ENCODE measurements at places on chromosomes 2 and 18.

- no peak for DNase-seq
These were observed 65.7 kb upstream of the FOSL2 start for GRCh38 chr2:28326881-28327505.

DNA sequence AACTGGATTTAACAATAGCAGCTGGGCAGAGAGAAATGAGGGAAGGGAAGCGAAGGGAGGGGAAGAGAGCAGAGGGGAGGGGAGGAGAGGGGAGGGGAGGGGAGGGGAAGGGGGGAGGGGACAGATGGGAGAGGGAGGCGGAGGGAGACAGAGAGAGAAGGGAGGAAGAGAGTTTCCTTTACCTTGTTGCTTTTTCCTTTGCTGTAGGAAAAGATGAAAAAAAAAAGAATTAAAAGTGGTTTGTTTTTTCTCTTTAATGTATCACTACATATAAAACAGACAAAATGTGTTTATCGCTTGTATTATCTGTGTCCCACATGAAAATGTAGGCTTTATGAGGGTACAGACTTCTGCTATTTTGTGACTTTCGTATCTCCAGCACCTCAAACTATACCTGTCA, 190.4 kb upstream of the KYNU start:
- no peak for DNase-seq

DNA sequence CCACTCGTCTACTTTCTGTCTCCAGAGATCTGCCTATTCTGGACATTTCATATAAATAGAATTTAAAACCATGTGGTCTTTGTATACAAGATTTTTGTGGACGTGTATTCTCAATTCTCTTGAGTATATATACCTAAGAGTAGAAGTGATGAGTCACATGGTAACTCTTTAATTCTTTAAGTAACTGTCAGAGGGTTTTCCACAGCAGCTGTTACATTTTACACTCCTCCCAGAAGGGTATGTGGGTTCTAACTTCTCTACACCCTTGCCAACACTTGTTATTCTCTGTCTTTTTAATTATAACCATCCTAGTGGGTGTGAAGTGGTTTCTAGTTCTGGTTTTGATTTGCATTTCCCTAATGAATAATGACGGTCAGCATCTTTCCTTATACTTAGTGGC, 70.9 kb downstream of the MAP3K20 start:
- DNase-seq, result no peak

DNA sequence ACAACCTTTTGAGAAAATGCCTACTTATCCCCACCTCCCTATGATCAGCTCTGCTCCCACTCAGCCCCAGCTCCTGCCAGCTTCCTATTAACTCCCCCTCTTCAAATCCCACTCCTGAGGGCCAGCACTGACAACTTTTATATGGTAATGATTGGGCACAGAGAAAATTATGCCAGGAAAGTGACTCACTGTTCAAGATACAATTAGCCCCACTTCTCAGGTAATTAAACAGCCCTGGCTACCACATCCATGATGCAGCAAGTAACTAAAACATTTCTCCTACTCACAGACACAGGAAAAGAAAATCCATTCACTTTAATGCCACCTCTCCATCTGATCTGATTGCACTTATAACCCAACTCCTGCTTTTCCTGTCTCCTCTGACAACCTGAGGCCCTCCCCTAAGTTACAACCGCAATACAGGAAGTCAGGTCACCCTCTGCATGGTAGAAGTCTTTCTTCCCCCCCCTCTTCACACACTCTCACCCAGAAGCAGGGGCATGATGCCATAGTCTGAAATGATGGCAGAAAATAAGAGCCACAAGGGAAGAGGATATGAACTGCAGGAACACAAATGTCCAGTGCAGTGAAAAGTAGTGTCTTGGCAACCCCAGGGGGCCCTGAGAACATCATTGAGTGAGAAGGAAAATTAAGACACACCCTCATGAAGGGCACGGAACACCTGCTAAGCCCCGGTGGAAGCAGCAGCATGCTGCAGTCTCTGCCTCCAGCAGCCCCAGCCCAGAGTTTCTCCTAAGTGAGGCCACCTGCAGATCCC, 54.4 kb downstream of the STK39 start:
- no peak for DNase-seq

GRCh38 chr2:102166189-102166845, 20.5 kb upstream of the IL1RL2 start:
- DNase-seq, result no peak

DNA sequence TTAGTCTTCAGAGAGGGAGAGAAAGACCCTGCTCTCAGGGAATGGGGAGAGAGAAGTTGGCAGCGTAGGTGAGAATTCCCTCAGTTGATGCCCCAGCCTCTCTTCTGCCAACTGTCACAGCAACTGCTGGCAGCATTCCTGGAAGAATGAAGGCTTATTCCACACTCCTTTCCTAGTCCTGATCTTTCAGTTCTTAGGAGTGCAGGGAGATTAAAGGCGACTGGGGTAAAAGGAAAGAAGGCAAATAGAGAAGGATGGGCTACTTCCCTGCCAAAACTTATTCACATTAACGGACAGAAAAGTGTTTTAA, 65.9 kb upstream of the ACAA2 start:
- no peak for DNase-seq

GRCh38 chr2:86518481-86518880, 44.8 kb downstream of the CHMP3 start:
- DNase-seq, result no peak

GRCh38 chr2:143261986-143262385, 132.8 kb downstream of the ARHGAP15 start:
- DNase-seq, result no peak

GRCh38 chr2:39618736-39619135, 47.0 kb upstream of the TMEM178A start:
- no peak for DNase-seq

GRCh38 chr2:16763493-16763899, 97.9 kb upstream of the CYRIA start:
- no peak for DNase-seq

GRCh38 chr2:101188683-101189405, 37.7 kb upstream of the TBC1D8 start:
- no peak for DNase-seq

- DNase-seq, result no peak
These were observed 92.6 kb upstream of the TFCP2L1 start for GRCh38 chr2:121377646-121378045.

- no peak for DNase-seq
These were observed 11.8 kb upstream of the KCMF1 start for GRCh38 chr2:84959095-84959565.

DNA sequence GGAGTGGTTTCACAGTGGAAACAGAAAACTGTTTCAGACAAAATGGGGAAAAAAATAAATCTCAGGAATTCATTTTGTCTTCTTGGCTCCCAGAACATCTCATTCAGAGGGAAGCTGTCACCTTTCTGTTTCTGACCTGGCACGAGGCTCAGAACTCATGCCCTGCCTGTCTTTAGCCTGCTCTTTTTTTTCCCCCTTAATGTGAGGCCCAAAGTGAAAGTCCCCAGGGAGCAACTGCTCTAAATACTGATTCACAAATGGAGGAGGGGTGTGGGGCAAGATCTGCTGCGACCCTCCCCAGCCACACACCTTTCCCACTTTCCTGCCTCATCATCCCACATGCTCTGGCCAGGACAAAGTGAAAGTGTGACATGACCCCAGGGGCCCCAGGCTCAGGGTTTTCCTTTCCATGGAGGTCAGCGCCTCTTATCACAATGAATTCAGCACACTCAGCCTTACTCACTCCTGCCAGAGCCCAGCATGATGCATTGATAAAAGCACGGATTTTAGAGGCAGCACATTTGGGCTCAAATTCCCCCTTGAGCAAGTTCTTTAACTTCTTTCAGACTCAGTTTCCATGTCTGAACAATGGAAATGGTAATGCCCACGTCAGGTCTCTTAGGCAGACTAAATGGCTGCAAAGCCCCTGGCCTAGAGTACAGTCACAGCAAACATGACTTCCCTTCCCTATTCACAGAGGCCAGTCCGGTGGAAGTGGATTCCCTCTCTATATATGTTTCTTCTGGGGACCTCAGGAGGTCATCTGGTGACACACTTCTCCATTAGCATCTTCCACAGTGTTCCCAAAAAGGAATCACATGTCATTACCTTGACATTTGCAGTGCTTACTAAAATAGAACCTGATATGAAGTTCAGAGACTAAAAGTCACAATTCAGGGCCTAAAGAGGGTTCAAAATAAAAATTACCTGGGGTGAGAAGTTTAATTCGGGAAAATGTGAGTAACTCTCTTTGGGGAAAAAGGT, 55.3 kb upstream of the TMEM163 start:
- DNase-seq, result no peak

DNA sequence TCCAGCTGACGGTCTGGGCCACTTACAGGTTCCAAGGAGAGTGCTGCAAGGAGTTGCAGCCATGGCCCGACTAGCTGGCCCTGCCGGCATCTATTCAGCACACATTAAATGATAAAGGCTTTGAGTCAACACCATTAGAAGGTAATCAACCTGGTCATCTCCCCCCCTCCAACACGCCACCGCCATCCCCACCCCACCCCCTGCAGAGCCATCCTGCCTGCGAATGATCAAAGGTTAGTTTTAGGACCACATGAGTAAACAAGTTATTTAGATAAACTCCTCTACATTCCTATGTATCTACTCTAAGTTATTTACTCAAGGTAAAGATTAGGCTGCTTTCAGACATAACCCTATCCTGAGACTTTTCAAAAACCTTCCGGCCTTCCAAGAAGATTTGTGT, 349.3 kb upstream of the SLC39A10 start:
- no peak for DNase-seq

GRCh38 chr2:24385366-24385765, 25.0 kb upstream of the ITSN2 start:
- DNase-seq, result no peak

DNA sequence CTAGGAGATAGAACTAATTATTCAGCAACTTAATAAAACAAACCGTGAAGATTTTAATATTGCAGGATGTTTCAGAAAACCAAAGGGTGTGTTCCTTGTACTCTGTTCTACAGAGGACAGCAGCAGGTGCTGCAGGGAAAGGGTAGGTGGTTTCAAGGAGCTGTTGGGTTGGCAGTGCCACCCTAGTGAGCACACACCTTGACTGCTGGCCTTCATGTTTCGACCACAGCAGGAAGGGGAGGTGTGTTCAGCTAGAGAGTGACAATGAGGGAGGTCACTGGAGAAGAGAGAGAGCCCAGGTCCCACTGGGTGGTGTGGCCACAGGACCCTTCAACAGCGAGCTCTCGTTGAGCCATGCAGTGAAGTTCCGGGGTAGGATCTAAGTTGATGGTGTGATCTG, 98.6 kb downstream of the ZNF236 start:
- no peak for DNase-seq

GRCh38 chr2:133317178-133317577, 251.1 kb downstream of the NCKAP5 start:
- DNase-seq, result no peak

GRCh38 chr18:79545255-79545654, 134.3 kb upstream of the CTDP1 start:
- no peak for DNase-seq

GRCh38 chr2:11398750-11399437, 54.5 kb upstream of the ROCK2 start:
- no peak for DNase-seq

GRCh38 chr18:49768051-49768391, 45.3 kb downstream of the ACAA2 start:
- no peak for DNase-seq

- DNase-seq, result no peak
These were observed 166.2 kb upstream of the VRK2 start for GRCh38 chr2:57880446-57880845.

DNA sequence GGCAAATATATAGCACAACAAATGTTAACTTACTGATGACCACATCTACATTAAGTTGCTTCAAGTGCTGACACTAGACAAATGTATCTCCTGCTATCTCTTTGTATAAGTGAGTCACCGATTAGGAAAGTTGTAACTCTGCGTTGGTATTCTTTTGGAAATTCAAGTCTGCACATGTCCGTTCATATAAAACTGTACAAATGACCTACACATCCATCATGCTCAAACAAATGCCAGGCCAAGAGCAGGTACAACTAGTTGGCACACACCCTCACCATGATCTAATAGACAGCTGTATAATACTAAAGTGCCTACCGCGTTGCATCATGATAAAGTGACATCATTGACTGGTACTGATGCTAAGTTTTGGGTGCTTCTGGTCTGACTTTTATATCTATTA, 141.1 kb downstream of the RBMS1 start:
- DNase-seq, result no peak

- no peak for DNase-seq
These were observed 25.9 kb downstream of the RAB12 start for GRCh38 chr18:8635087-8635486.

- no peak for DNase-seq
These were observed 308.5 kb downstream of the KCNS3 start for GRCh38 chr2:18186816-18187613.

DNA sequence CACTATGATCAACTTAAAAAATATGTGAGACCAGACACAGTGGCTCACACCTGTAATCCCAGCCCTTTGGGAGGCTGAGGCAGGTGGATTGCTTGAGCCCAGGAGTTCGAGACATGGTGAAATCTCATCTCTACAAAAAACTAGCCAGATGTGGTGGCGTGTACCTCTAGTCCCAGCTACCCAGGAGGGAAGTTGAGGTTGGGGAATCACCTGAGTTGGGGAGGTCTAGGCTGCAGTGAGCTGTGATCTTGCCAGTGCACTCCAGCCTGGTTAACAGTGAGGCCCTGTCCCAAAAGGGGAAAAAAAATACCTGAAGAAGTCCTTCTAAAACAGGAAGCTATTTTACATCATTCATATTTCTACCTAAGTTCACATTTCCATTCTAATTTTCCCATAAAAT, 144.0 kb downstream of the EML6 start:
- DNase-seq, result no peak

DNA sequence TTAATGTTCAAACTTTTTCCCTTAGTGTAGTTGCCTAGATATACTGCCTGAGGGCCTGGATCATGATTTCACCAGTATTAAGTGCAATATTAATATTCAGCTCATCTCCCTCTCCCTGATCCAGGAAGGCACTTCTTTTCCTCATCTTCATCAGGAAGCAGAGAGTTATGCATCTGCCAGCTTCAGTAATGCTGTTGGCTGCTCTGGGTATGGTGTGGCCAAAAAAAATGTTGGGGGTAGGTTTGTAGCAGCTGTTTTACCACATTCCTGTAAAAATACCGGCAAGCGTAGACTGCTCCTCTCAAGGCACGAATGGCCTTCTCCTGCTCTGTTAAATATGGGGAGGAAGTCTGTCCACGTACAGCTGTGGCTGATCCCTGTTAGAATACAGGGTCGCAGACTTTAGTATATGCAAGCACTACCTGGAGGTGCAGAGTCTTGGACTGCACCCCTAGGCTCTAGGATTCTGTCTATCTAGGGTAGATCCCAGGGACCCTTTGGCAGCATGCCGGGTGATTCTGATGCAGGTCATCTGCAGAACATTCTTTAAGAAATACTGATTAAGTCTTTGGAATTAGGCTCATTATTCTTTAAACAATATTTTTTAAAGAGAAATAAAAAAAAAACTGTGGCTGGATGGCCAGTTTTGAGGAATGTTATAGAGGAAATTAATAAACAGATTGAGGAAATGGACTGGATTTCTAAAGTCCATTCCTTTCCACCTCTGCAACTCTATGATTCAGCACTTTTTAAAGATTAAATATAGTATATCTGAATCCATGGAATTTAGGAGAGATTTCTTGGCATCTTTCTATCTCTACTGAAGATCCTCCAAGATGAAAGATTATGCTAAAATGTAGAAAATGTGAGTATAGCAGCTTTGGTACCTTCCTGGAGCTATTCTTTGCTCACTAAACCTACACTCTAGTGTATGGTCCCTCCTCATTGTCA, 21.0 kb upstream of the GLS start:
- DNase-seq, result no peak

- no peak for DNase-seq
These were observed 80.8 kb downstream of the TCF7L1 start for GRCh38 chr2:85213901-85214512.

- no peak for DNase-seq
These were observed 477 bp downstream of the ACVR1 start for GRCh38 chr2:157875641-157876065.
